ENCODE measurements at places on chromosomes 11 and 22.

GRCh38 chr11:120129570-120129969, 8.3 kb downstream of the TRIM29 start:
- DNase-seq = no peak

DNA sequence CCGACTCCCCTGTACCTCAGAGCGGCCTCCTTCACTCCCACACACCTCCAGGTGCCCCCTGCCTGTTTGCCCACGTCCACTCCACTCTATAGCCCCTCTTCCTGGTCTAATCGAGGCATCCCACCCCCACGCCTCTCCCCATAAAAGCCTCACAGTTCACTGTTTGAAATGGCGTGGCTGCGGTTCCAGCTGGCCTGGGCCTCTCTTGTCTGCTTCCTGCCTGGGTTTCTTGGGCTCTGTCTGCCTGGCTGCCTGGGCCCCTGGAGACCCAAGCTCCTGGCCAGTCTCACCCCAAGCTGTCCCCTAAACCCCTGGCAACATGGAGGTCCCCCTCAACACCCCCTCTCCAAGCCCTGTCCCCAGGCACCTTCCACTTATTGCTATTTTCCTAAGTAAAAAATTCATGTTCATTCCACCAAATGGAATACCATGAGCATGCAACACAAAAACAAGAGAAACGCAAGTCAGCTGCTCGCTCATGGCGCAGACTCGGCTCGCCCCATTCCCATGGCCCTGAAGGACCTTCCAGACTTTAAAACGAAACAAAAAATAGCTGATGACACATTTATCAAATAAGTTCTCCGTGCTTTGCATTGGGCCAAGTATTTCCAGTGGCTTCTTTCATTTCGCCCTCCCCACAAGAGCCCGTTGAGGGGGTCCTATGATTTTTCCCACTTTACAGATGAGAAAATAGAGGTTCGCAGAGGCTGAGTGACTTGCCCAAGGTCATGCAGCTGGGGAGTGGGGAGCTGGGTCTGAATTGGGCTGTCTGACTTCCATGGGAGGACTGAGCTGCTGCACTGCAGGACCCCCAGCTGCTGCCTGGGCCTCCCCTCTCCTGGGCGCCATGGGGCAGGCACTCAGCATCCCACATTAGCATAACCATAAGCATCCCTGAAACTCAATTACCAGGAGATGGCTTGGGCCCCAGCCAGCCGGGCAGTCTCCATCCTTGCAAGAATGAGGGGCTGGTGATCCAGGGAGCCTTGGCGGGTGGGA, 11.7 kb upstream of the FLRT1 start:
- DNase-seq = no peak

- DNase-seq = no peak
Measured at GRCh38 chr11:128940156-128940555, 2.5 kb downstream of the TP53AIP1 start.

- DNase-seq = peak; percentile 72
Measured at GRCh38 chr11:7571640-7572000, 57.8 kb downstream of the PPFIBP2 start.

DNA sequence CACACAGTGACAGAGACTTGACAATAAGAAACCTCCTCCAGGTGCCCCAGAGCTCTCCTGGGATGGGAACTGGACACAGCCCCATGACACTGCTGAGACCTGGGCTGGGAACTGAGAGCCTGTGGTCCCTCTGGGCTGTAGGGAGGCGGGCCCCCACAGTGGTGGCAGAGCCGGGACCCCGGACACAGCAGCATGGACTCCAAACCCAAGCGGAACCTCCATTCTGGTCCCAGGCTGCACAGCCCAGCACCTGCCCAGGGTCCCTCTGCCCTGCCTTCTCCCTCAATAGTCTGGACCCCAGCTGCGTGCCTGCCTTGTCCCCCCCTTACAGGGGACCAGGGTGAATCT, 8.4 kb upstream of the APOBEC3H start:
- DNase-seq = no peak

- DNase-seq = no peak
Measured at GRCh38 chr11:131418189-131418588, 47.8 kb downstream of the NTM start.

- no peak for DNase-seq
Measured at GRCh38 chr11:121500717-121501116, 48.0 kb upstream of the SORL1-AS1 start.

DNA sequence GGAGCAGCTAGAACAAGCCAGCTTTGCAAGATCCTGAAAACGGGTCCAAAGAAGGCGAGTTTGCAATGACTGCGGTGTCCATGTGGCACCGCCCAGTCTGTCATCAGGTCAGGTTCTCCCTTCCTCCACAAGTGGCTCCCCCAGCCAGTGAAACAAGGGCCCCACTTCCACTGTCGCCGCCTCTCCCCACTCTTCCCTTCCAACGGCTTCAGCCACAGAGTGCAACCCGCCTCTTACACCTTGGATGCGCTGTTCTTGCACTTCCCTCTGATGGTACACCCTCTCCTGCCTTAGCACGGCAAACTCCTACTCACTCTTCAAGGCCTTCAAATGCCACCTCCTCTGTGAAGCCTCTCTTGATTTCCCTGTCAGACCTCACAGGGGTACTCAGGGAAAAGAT, 10.8 kb upstream of the TCF20 start:
- DNase-seq = no peak

- peak; percentile 76 for DNase-seq
Measured at GRCh38 chr11:95084509-95084908, 5.1 kb upstream of the ENDOD1 start.

DNA sequence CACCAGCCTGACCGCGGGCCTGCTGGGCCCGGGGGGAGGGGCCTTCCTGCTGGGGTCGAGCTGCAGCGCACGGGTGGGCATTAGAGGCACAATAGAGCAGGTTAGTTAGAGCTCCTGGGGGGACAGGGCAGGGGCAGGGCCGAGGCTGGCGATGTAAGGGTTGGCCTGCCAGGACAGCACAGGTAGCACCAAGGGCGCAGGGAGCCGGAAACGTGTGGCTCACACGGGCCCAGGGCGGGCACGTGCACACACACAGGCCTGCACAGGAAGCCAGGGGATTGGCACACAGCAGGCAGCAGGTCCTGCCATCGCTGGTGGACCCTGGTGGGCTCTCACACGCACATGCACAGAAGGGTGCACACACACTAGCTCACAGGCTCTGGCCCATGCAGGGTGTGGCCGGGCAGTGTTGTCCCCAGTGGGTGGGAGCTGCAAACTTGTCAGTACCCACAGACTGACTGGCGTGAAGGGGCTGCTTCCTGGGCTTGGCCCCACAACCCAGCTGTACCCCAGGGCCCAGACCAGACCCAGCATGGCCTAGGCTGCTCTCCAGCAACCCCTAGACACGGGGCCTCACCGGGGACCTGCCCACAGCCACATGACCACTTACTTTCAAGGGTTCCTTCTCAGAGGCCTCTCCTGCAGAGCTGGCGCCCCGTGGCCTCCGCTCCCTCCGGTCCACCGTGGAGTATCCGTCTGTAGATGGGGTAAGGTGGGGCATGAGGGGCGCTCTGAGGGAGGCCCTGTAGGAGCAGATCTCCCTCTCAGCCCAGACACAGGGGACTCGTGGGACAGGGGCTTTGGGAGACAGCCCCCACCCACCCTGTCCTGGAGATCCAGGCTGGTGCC, 29.9 kb upstream of the TXNRD2 start:
- no peak for DNase-seq

DNA sequence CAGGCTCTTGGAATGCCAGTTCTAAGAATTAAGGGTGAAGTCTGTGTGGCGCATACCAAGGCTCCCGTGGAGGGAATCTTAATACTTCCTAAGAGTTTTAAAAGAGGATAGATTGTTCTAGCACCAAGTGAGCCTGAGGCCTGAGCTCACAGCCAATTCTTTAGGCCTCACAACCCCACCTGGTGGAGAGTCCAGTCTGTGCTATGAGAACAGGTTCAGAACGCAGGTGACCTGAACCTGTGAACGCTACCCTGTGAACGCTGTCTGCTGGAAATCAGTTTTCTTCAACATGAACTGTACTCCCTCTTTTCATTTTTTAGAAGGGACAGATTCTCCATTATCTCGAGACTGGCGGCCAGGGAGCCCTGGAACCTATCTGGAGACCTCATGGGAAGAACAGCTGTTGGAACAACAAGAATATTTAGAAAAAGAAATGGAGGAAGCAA, 43.2 kb upstream of the DLAT start:
- peak; percentile 52 for DNase-seq

DNA sequence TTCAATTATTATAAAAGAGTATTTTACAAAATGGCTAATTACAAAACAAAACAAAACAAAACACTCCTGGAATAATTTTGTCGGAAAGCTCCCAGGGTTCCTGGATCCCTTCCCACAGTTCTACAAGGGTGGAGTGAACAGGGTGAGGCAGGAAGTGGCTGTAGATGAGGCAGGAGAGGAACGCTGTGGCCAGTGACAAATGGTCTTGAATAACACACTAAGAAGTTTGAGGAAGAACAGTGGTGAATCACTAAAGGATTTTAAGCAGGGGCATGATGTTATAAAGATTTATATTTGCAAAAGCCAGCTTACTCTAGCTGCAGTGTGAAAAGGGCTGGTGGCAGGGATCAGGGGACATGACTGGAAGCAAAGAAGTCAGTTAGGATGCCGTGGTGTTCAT, 33.8 kb upstream of the APOA1 start:
- peak; percentile 84 for DNase-seq

DNA sequence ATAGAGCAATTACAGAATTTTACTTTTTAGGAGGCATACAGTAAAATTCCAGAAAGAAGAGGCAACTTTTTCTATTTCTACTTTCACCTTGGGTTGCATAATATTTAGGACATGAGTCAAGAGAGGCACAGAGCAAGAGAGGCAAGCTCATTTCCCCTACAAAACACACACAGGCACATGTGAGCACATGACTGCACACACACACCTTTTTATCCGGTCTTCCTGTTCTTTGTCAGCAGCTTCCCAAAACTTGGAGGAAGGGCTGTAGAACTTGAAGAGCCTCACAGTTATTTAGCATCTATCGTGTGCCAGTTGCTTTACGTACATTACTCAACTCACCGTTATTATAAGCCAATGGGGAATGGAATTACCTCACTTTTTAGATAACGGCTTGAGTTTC, 37.8 kb upstream of the CCDC179 start:
- no peak for DNase-seq

- no peak for DNase-seq
Measured at GRCh38 chr11:32982626-32983025, 33.1 kb upstream of the DEPDC7 start.

GRCh38 chr11:75142714-75143419, 8.0 kb upstream of the SLCO2B1 start:
- peak; percentile 97 for DNase-seq

Measured in iris pigment epithelial cell (primary cell).